Activated naive CD4-positive, alpha-beta T cell treated with anti-CD3 and anti-CD28 coated beads for 36 hours (primary cell): ENCODE measurements at places on chromosomes 5 and 9. TPM values are rescaled to one million over a fixed set of nuclear protein-coding genes. Genes with fewer than 3 reads are reported as not detected.

FBP2 gene
- not detected for total RNA-seq

SPAG8 gene
- total RNA-seq: 1.1 TPM

DMXL1 gene
- 18.0 TPM for total RNA-seq

PARP8 gene
- 20.1 TPM for total RNA-seq

DNA sequence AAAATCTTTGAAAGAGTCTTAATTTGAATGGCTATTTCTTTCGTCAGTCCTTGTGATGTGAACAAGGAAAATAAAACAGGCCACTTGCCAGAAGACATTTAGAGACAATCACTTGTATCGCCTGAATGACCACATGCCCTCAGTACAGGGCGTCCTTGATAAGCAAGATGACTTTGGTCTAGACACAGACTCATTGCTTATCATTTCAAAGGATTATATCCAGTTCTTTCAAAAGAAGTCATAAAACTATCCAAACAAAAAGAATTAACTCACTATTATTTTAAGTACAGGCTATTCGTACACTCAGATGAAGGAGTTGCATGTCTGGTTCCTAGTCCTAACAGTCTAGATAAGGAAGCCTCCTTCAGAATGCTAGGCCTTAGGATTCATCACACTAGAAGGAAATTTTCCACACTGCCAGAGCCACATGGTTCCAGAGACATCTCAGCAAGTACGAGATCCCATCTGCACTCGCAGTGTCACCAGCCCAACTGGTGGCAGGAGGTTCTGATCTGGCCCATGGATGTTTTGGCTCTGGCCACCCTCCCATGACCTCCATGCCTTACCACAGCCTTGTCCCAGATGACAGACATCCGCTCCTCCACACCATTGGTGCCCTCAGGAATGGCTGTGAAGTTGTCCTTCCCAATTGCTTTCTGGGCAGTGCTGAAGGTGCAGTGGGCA is 109.6 kb downstream of the DPYSL3 start:
- H3K27ac ChIP-seq: no peak overlapping the region
- H3K4me3 ChIP-seq: no peak overlapping the region
- H3K27me3 ChIP-seq: no peaks in the 10 kb centered on the region
- no peaks in the 10 kb centered on the region for H3K36me3 ChIP-seq

DNA sequence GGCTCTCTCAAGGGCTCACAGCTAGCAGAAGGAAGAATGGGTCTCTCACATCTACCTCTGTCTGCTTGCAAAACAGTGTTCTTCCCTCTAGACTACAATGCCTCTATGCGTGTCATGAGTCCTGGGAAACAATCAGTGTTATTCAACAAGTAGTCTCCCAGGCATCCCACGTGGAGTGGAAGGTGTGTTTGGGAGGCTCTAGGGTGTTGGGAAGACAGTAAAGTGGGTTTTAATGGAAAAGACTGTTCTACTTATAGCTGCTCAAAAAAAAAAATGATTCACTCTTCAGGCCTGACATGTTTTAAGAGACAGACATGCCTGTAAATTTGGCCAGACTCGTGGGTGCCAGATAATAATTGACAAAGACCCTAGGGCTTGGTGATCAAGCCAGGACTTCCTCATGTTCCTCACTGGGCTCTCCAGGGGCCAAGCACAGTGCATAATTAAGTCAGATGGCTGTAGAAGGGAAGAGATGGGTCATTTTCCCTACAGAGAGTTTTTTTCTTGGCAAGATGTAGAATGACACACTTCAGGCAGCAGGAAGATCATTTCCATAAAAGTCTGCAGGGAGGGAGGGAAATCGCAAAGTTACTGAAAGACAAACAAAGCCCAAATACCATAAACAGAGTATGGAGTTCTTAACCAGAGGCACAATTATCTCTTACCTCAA is 246.4 kb downstream of the ACTL7B start:
- DNase-seq: no peak
- no peak overlapping the region for H3K27ac ChIP-seq
- H3K4me1 ChIP-seq: no peaks in the 10 kb centered on the region
- H3K27me3 ChIP-seq: peaks cover 1% of the 10 kb centered on the region

DNA sequence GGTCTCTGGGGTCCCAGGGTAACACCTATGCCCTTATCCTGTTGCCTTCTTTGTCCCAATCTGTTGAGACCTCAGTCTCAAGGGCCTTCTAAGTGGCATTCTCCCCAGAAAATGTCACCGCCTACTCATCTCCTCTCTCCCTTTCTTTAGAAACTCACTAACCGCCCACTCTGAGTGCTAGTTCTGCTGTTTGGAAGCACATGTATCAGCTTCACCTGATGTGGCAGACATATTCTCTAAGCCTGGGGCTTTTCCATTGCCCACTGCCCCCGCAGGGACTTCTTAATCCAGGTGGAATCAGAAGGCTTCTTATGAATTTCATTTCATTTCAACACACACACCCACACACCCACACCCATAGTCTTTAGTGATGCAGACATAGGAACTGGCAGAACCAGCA is 165.1 kb downstream of the ASTN2 start:
- H3K4me3 ChIP-seq: no peak overlapping the region
- H3K4me1 ChIP-seq: no peaks in the 10 kb centered on the region
- no peaks in the 10 kb centered on the region for H3K27me3 ChIP-seq
- H3K36me3 ChIP-seq: no peaks in the 10 kb centered on the region

DNA sequence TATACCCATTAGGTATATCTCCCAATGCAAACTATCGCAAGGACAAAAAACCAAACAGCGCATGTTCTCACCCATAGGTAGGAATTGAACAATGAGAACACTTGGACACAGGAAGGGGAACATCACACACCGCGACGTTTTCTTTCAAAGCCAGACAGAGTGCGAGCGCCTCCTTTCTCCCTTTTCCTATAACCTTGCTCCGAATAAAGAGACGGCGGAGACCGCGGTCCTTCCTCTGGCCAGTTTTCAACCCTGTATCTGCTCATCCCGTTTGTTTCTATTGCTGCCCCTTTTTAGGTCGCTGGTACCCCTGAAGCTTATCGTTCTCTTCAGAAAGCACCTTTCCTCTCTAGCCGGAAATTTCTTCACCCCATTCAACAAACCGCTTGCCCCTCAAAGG is 1.3 kb downstream of the LVRN start:
- H3K36me3 ChIP-seq: no peaks in the 10 kb centered on the region
- peaks cover 9% of the 10 kb centered on the region for H3K4me1 ChIP-seq

GRCh38 chr5:107149243-107150005 is 521.3 kb downstream of the EFNA5 start:
- H3K4me1 ChIP-seq: no peaks in the 10 kb centered on the region
- no peaks in the 10 kb centered on the region for H3K36me3 ChIP-seq
- H3K27me3 ChIP-seq: no peaks in the 10 kb centered on the region
- no peak overlapping the region for H3K27ac ChIP-seq
- no peak for DNase-seq

DNA sequence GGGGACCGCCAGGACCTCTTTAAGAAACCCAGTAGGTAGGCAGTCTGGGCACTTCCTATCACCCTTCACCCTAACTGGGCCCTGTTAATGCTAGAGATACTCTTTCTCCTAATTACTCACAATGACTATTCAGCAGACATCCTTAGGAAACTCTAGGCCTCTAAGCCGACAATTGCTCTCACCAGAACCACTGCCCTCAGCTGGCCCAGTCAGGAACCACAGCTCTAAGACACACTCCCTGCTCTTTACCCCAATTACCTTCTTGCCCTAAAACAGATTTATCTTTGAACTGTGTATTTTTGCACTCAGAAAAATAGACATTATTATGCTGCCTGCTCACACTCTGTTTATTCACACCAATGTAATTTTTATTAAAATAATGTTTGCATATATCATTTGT is 432.6 kb upstream of the SLC30A5 start:
- H3K4me1 ChIP-seq: peaks cover 7% of the 10 kb centered on the region
- H3K4me3 ChIP-seq: no peak overlapping the region
- no peaks in the 10 kb centered on the region for H3K27me3 ChIP-seq
- peak; percentile 31 for DNase-seq
- no peaks in the 10 kb centered on the region for H3K36me3 ChIP-seq

DNA sequence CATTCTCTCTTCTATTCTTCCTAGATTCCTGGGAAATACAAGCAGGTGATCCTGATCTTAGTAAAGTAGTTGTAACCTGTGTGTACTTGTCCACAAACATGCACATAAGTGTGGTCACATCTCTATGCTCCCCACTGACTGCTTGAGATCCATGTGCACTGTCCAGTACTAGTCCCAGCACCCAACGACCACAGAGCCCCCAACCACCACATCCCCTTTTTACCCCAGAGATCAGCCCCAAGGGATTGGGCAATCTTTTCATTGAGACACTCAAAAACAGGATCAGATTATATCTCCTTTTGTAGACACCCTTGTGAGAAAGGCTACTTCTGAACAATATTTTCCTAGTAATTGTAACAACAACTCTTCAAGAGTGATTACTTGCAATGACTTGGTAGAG is 240.6 kb downstream of the ACTL7B start:
- no peaks in the 10 kb centered on the region for H3K36me3 ChIP-seq
- no peak overlapping the region for H3K27ac ChIP-seq
- no peaks in the 10 kb centered on the region for H3K27me3 ChIP-seq
- H3K4me3 ChIP-seq: no peak overlapping the region
- no peak for DNase-seq
- H3K4me1 ChIP-seq: no peaks in the 10 kb centered on the region

- H3K4me3 ChIP-seq: peak overlapping the region; percentile 71
- peaks cover 71% of the 10 kb centered on the region for H3K4me1 ChIP-seq
- no peak for DNase-seq
- H3K36me3 ChIP-seq: no peaks in the 10 kb centered on the region
Measured at GRCh38 chr5:131532031-131532640, 102.9 kb downstream of the RAPGEF6 start.

DNA sequence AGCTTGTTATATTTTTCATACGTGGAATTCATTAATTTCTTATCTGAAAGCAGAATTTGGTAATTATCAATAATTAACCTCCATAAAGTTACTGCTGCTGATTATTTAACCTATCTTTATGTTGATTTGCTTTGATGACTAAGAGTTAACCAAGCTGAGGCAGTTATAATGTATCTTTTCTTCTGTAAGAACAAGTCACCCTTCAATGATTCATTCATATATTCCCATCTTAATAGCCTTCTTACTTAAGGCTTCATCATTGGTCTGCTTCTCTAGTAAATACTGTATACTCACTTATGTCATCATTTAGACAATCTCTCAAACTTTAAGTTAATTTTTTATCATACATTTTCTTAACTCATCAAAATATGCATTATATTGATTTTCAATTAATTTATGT is 592.2 kb downstream of the ANXA1 start:
- no peaks in the 10 kb centered on the region for H3K4me1 ChIP-seq
- H3K4me3 ChIP-seq: no peak overlapping the region
- no peak for DNase-seq
- H3K27ac ChIP-seq: no peak overlapping the region
